ENCODE measurements at places on chromosomes 11 and 22.

GRCh38 chr11:47258317-47258902, 614 bp downstream of the NR1H3 start:
- no peak for DNase-seq

- no peak for DNase-seq
Observed at GRCh38 chr22:19488285-19488684, 8.6 kb downstream of the CDC45 start.

DNA sequence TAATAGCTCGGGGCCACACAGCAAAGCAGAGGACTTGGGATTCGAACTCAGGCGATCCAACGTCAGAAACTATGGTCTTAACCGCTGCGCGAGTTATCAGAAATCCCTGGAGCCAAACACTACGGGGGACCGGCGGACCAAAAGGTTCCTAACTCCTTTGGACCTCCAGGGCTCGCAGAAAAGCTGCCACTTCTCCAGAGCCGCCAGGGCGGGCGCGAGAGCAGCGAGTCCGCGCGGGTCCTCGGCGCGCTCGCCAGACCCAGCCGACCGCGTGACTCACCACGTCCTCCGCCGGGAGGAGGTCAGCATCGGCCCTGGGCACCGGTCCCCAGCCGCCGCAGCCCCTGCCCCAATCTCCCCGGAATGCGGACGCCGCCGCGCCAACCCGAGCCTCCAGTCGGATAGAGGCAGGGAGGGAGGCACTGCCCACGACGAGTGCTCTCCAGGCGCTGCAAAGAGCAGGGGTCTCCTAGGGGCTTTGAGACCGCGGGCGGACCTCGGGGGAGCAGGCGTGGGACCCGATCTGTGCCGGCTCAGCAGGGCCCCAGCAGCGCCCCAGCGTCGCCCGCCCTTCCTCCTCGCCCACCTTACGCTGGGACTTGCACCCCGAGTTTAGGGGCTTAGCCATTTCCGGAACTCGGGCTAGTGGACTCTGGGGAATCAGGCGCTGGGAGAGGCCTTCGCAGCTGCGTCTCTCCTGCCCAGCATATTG, 6.2 kb upstream of the ALX4 start:
- peak; percentile 81 for DNase-seq

GRCh38 chr22:48270731-48271130, 1508.3 kb downstream of the TBC1D22A start:
- no peak for DNase-seq

- no peak for DNase-seq
Observed at GRCh38 chr11:91686700-91687099, 537.9 kb upstream of the FAT3 start.

Data from H7 (cell line).